ENCODE measurements at places on chromosomes 6 and 20. TPM values are rescaled to one million over a fixed set of nuclear protein-coding genes. Genes with fewer than 3 reads are reported as not detected.

CLPSL2 gene
- total RNA-seq, result not detected

NOP56 gene
- 179 TPM for total RNA-seq

C2 gene
- total RNA-seq, result 17.1 TPM

TNFRSF6B gene
- total RNA-seq, result 19.8 TPM

HCRTR2 gene
- total RNA-seq, result not detected

GRCh38 chr20:18224968-18225568, 63.3 kb upstream of the ZNF133 start:
- DNase-seq, result peak; percentile 45

DNA sequence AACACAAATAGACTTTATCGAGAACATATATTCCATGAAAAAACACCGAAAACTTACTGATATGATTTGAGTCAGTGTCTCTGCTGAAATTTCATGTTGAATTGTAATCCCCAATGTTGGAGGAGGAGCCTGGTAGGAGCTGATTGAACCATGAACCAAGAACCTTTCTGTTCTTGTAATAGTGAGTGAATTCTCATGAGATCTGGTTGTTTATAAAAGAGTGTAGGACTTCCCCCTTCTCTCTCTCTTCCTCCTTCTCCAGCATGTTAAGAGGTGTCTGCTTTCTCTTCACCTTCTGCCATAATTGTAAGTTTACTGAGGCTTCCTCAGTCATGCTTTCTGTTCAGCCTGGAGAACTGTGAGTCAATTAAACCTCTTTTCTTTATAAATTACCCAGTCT, 1289.3 kb upstream of the CITED2 start:
- no peak for DNase-seq

DNA sequence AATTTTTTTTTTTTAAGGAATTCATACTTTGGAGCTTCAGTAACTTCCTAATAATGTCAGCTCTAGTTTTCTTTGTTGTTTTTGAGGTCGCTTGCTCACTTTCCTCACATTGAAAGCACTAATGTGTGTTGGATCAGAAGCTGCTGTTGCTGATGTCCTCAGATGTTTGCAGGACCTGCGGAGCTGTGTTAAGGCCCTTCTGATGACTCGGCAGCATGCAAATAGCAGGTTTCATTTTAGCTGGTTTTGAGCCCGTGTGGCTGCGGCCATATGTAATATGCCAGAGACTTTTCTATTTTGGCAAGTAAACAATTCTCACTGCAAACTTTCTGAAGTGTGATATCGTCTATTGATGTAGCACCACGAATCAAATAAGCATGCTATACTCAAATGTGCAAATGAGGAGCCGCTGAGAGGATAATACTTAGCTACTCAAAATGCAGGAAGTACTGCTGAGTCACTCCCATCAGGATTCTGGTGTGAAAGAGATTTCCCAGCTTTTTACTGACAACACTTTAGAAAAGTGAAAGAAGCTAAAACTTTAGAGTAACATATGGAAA, 187.8 kb downstream of the SASH1 start:
- DNase-seq, result no peak

GRCh38 chr6:31627690-31628287, 7.3 kb downstream of the PRRC2A start:
- no peak for DNase-seq

DNA sequence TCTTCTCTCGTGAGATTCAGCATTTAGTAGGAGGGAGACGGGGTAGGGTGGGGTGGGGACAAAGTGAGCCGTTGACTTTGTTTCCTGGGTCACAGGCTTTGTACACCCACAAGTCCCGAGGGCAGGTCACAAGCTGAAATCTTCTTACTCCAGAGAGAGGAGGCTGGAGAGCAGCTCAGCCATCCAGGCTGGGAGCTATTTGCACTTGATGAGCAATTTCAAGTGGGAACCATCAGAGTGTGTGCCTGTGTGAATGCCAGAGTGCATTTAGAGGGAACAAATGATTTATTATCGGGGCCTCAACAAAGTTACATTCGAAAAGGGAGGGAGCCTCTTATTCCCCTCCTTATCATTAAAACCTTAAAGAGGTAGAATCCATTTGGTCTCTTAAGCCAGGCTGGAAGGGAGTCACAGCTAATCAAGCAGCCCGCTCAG, 155.7 kb upstream of the JARID2 start:
- no peak for DNase-seq

DNA sequence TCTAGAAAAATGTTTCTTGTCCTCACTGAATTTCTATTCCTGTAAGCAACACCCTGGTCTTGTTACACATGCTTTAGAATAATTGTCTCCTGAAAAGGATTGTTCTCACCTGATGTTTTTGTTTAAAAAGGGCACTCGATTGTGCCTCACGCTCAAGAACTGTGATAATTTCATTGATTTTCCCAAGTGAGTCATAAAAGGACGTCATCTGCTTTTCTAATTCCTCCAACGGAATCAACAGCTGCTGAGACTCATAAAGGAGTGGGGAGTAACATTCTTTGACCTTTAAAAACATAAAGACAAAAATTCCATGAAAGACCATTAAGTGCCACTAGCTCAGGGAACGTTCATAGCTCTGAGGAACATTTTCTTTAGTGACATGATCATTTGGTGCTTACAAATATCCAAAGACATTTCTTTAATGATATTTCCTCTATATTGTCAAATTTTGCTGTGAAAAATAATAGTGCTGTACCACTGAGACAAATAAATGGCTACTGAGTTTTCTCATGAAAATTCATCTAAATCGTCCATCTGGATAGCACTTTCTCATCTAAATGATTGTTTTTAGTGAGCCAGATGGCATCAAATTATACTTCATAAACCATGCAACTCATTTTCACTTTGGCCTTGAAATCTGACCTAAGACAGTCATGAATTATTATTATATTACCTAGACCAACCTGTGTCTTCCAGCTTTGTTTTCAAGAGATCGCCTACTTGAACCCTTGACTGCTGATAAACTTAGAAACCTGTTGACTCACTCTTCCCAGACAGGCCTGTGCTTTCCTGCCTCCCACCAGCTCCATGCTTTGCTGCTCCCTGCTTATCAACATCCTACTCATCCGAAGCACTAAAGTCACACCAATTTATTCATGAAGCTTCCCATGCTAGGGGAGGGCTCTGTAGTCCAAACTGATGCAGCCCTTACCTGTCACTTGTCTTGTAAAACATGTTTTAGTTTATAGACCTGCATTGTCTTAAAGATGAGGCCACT, 178.2 kb downstream of the SYNE1 start:
- DNase-seq, result no peak

DNA sequence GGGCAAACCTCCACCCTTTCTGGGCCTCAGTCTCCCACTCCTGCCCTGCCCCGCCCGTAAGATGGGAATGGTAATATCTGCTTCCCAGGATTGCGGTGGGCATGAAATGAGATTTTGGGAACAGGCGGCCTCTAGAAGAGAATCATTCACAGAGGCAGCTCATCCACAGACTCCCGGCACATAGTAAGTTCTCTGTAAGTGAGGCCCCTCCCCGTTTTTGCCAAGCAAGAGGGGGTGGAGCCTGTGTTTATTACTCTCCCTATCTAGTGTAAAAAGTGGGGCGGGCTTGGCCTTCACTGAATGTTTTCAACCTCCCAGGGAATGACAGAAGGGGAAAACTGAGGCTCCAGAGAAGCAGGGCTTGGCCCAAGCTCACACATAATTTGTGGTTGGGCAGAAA, 20.0 kb downstream of the SUN5 start:
- DNase-seq, result no peak

GRCh38 chr20:21901470-21902275, 196.2 kb downstream of the PAX1 start:
- DNase-seq, result peak; percentile 82

DNA sequence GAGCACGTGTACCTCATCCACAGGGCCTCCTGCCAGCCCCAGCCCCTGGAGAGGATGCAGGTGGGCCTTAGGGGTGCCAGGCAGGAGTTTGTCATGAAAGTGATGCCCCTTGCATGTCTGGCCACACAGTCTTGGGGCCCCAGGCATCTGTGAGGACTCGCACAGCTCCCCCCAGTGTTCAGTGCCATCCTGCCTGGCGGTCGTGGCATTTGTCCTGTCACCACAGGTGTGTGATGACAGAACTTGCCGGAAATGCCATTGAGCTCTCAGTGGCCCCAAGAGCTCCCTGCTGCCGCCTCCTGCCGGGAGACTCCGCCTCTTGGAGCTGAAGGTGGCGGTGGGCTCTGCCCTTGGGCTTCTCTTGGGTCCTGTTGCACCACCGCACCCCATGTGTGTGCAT, 30.6 kb upstream of the ADRM1 start:
- no peak for DNase-seq

DNA sequence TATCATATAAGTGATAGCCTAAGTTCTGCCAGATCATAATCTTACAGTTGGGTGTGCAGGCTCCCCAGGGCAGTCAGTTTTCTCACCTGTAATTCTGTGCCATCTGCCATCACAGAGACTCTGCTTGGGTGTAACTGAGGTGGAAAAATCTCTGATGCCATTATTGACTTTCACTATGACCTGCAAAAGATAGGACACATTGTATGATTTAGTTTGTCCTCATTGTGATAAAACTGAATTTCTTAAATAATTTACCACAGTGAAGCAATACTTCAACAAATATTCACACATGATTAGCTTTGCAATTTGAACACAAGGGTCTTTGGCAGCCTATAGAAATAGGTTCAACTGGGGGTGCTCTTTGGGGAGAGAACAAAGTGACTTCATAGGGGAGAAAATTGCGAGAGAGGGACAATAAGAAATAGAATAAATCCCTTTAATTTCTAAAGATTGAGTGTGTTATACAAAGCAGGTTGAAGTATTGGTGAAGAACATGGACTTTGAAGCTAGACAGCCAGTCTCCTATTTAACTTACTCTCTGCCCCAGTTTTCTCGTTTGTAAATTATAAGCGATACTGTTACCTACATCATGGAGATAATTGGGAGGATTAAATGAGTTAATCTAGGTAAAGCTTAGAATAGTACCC, 27.3 kb downstream of the FAM229B start:
- no peak for DNase-seq

DNA sequence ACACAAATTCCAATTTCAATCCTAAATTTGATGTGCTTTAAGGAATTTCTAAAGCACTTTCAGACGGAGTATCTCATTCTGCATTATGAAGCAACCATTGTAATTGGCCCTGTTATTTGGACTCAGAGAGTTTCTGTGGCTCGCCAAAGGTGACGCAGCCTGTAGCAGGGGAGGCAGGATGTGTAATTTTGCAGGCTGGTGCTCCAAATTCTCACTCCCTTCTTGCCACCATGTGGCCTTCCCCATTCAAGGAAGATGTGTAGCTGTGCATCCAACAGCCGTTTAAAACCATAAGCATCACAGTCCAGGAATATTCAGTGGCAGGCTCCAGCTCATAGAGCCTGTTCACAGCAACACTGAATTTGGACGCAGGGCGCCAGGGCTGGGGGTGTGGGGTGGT, 45.8 kb downstream of the AGPAT4 start:
- DNase-seq, result no peak

DNA sequence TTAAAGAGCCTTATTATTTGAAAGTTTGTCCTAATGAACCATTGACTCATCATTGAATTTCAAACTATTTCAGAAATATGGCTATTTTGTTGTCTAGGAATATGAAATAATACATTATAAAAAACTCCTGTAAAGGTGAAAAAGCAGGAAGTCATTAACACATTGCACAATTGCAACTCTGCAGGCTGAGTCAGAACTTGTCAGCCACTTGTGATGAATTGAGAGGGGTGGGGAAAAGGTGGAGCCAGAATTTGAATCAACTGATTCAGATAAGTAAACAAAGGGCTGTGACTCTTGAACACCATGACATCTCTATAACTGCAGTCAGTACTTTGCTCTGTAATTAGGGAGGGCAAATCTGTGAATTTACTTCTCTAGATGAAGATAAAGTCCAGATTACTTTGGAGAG, 6.0 kb downstream of the C6orf141 start:
- DNase-seq, result peak; percentile 70

DNA sequence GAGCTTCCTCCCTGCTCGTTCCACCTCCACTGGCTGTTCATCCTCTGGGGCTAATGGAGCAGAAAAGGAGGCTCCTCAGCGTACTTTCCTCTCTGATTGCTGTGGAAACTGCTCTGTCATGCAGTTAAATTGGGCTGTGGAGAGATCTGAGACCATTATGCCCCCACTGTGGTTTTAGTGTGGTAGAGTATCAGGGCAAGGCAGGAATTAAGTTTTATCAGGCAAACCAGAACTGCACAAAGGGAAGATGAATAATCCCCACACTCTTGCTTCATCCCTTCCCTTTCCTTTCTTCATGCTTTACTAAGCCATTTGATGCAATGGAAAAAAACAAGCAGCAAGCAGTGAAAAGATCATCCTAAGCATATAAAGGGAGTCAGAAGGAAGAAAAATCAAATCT, 11.9 kb upstream of the ME1 start:
- no peak for DNase-seq

GRCh38 chr6:12289365-12289919, 719 bp upstream of the EDN1 start:
- peak; percentile 59 for DNase-seq

- no peak for DNase-seq
Measured at GRCh38 chr20:49394264-49394663, 88.2 kb downstream of the KCNB1 start.

DNA sequence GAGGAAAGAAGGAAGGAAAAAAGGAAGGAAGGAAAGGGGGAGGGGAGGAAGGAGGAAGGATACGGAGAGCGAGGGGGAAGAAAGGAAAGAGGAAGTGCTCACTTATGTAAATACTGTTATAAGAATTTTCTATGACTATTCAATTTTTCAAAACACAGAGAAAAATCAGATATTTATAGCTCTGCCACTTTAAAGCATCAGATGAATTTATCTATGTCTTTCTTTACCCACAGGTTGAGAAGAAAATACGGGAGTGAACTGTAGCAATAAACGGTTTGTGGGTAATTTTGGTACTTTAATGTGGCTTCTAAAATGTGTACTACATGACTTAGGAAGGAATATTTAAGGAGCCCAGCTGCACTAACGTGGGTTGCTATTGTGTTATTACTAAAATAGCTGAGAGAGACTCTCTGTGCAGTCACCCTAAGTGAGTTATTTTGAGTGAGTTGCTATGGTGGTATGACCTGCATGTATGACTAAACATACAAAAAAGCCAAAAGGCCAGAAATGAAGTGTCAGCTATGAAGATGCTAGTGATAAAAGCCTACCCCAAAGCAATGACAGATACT, 225.5 kb downstream of the SOD2 start:
- no peak for DNase-seq

GRCh38 chr6:111770263-111771093, 102.8 kb downstream of the FYN start:
- DNase-seq, result no peak

DNA sequence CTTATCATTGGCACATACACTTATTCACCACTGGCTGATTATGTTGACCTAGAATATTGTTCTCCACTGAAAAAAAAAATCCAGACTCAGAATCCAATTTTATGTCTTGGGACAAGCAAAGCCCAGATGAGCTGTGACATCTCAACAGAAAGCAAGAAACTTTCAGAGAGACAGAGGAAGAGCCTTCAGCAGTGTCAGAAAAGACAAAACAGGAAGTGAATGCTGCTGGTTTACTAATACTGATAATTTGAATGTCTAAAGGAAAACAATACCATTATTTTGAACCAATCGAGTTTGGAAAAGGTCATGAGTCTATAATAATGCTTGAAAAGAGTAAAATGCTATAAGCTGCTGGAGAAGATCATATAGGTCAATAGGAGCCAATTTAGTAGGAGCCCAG, 179.8 kb upstream of the RIMS1 start:
- DNase-seq, result no peak
